ENCODE measurements at places on chromosomes 5 and 9. TPM values are rescaled to one million over a fixed set of nuclear protein-coding genes. Genes with fewer than 3 reads are reported as not detected.

C9 gene
- total RNA-seq = 0.74 TPM

- DNase-seq = no peak
- no peaks in the 10 kb centered on the region for H3K36me3 ChIP-seq
- no peak overlapping the region for H3K4me3 ChIP-seq
- H3K27ac ChIP-seq = no peak overlapping the region
- no peaks in the 10 kb centered on the region for H3K27me3 ChIP-seq
- H3K4me1 ChIP-seq = no peaks in the 10 kb centered on the region
Measured at GRCh38 chr9:110334183-110334582, 3.5 kb downstream of the TXNDC8 start.

OR1Q1 gene
- total RNA-seq = not detected

DNA sequence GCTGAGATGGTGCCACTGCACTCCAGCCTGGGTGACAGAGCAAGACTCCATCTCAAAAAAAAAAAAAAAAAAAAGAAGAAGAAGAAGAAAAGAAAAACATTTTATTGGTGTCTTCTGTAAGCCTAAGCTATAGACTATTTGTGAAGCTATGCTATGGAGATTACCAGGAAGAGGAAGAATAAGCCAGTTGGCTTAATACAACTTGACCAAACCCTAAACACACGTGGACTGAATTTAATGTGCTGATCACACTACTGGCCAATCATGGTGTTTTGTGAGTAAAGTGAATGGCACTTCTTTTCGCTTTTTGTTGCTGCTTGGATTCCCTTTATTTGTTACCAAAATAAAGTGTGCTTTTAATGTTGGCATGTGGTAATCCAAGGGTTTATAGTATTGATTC, 49.9 kb downstream of the GGTA1 start:
- no peak for DNase-seq
- H3K4me1 ChIP-seq = no peaks in the 10 kb centered on the region
- no peak overlapping the region for H3K27ac ChIP-seq
- no peaks in the 10 kb centered on the region for H3K27me3 ChIP-seq

VCAN gene
- total RNA-seq = 15.7 TPM

GRCh38 chr5:66134407-66134861, 9.7 kb upstream of the SREK1 start:
- H3K36me3 ChIP-seq = no peaks in the 10 kb centered on the region
- H3K27ac ChIP-seq = no peak overlapping the region
- no peak overlapping the region for H3K4me3 ChIP-seq
- no peaks in the 10 kb centered on the region for H3K27me3 ChIP-seq
- no peaks in the 10 kb centered on the region for H3K4me1 ChIP-seq

DNA sequence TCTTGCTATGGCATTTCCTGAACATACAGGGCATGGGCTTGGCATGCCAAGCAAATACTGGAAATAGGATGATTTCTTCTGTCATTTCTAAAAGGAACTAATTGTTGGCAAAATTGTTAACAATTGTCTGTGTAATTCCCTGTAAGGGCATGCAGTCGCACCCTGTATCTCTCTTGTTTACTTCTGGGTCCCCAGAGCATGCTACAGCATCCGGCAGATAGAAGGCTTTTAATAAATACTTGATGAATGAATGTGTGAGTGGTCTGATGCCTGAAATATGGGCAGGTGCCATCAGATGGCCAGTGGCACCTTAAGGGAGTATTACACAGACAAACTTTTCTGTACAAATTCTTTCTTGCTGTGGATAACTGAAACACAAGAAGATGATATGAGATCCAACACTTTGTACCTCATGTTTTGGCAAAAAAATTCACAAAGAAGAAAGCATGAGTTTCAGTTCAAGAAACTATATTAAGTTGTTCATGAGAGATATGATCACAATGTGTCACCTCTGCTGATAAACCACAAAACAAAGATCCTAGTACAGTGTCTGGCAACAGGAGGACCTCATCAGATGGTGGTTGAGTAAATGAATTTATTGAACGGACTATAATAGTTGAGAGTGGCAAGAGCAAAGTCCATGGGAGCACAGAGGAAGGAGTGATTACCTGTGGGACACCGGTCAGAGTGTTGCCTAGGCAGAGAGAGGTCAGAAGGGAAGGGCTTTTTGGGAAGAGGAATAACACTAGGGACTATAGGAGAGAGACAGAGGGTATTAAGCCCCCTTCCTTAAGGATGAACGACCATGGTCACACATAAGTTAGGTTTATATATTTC, 194.2 kb downstream of the ATP10B start:
- no peaks in the 10 kb centered on the region for H3K27me3 ChIP-seq
- no peak for DNase-seq
- no peaks in the 10 kb centered on the region for H3K36me3 ChIP-seq
- H3K4me3 ChIP-seq = no peak overlapping the region
- H3K4me1 ChIP-seq = no peaks in the 10 kb centered on the region
- H3K27ac ChIP-seq = no peak overlapping the region

CCDC192 gene
- total RNA-seq = 7.8 TPM

DNA sequence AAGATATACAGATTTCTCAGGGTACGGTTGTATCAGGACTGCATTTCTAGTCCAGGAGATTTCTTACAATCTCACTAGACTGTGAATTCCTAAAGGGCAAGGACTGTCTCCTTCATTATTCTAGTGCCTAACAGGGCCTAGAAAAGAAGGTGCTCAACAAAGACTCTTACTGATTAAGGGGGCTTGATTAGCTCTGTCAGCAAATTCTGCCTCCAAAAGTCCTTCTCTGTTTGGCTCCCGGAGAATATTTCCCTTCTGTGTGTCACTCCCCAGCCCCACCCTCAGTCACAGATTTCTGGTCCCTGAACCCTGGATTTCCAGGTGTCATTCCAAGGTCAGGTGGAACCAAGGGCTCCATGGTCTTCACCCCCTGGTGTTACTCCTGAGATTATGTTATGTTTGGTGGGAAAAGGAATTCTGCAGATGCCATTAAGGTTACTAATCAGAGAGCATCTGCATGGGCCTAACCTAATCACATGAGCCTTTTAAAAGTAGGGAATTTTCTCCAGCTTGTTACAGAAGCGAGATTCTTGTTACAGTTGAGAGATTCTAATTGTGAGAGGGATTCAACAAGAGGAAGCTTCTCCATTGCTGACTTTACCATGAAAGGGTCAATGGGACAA, 167.7 kb upstream of the LHFPL2 start:
- H3K36me3 ChIP-seq = no peaks in the 10 kb centered on the region
- H3K4me3 ChIP-seq = no peak overlapping the region
- DNase-seq = no peak
- H3K27ac ChIP-seq = no peak overlapping the region
- no peaks in the 10 kb centered on the region for H3K4me1 ChIP-seq
